ENCODE measurements at places on chromosomes 4 and X. TPM values are rescaled to one million over a fixed set of nuclear protein-coding genes. Genes with fewer than 3 reads are reported as not detected.
A peak's percentile ranks its signal among the peaks of the same experiment; 100 is the strongest.

DNA sequence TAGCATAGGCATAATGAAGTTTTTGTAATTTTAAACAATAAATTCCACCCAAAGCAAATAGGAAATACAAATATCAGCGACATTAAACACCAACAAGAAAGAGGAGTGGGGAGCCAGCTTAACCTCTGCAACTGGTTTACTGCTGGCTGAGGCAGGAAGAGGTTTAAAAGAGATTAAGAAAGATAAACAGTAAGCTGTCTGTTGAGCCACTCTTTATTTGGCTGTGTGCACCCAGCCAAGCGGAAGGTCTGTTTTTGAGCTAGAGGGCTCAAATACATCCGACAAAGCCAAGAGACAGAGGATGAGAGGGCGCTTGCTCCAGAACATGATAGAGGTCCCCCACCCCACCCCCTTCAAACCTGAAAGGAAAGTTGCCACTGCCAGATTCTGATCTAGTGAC lies 191.4 kb downstream of the MGST2 start:
- no peak for DNase-seq

GRCh38 chr4:175090116-175090515 lies 172.0 kb downstream of the ADAM29 start:
- no peak for DNase-seq

- DNase-seq, result no peak
Observed at GRCh38 chrX:134244043-134244442, 7.1 kb downstream of the CCDC160 start.

GRCh38 chr4:130249002-130249401 lies 1153.0 kb downstream of the C4orf33 start:
- no peak for DNase-seq

- DNase-seq, result no peak
Observed at GRCh38 chr4:115053313-115053712, 60.1 kb downstream of the NDST4 start.

DNA sequence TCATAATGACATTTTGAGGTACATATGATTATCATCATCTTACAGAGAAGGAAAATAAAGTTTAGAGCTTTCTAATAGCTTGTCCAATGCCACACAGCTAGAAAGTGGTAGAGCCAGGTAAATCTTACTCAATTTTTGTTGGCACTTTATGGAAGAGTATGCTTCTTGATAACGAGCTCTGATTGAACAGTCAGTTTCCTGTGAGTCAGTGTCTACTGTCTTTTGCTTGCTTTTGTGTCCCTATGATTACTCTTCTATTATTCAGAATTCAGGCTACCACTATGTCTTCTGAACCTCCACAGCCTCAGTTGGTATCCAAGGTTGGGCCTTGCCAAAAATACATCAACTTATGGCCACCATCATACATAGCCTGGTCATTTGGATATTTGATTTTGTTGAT lies 2.6 kb downstream of the FAAH2 start:
- no peak for DNase-seq

GRCh38 chr4:38510201-38510600 lies 153.8 kb upstream of the KLF3 start:
- DNase-seq, result no peak

DNA sequence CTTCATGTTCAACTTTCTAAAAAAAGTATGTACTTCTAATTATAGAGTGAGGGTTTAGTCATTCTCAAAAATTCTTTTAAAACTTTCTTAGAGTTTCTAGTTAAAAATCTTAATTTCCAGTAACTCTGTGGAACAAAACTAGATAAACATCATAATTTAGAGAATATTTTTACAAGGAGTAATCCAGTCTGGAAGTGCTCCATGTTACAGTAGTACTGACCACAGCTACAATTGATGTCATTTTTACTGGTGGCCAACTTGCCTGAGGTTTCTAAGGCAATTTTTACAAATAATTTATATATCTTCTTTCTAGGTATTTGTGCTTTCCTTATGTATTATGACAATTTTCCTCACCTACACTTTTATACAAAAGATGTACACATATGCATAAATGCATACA lies 490.4 kb downstream of the CENPC start:
- no peak for DNase-seq

DNA sequence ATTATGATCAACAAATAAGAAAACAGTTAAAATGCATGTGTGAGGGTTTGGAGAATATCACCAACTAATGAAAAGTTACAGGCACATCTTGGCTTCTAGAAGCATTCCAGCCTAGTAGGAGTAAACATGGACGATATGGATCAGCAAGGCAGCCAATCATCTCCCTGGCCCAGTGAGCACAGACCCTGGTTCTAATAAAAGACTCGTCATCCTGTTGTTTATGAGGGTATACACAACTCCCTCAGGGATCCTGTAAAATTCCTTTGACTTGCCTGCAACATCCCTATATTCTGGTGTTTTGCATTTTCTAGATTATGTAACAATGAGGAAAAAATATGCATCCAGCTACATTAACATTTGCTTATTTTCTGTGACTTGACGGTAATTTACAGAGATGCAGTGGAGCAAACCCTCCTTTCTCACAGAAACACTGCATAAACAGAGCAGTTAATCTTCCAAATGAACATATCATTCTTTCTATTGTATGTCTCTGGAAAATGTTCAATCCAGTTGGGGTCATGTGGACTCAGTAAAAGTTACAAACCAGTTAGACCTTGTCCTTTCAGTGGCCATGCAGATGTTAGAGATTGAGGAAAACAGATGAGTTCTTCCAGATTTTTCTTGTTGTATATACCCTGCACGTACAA lies 88.9 kb upstream of the NDP start:
- no peak for DNase-seq

- no peak for DNase-seq
Observed at GRCh38 chrX:146041741-146042140, 224.1 kb downstream of the SLITRK2 start.

GRCh38 chr4:154559141-154559493 lies 3.7 kb upstream of the FGB start:
- DNase-seq, result no peak

DNA sequence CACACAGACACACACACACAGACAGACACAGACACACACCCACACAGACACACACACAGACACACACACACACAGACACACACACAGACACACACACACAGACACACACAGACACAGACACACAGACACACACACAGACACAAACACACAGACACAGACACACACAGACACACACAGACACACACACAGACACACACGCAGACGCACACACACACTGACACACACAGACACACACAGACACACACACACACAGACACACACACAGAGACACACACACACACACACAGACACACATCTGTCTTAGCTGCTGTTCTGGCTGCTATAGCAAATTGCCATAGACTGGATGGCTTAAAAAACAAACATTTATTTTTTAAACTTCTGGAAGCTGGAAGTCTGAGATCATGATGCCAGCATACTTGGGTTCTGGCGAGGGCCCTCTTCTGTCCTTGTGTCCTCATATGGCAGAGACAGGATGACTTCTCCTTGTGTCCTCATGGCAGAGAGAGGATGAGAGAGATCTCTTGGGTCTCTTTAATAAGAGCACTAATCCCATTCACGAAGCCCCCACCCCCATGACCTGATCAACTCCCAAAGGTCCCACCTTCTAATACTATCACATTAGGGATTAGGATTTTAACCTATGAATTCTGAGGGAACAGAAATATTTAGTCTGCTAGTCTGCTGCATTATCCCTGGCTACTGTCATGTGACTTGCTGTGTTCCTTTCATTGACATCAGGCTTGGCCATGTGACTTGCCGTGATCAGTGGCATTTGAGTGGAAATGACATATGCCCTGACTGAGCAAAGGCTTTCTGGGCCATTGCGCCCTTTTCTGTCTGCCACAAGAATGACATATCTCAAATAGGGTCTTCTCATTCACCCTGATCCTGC lies 32.7 kb upstream of the RASGEF1B start:
- no peak for DNase-seq

DNA sequence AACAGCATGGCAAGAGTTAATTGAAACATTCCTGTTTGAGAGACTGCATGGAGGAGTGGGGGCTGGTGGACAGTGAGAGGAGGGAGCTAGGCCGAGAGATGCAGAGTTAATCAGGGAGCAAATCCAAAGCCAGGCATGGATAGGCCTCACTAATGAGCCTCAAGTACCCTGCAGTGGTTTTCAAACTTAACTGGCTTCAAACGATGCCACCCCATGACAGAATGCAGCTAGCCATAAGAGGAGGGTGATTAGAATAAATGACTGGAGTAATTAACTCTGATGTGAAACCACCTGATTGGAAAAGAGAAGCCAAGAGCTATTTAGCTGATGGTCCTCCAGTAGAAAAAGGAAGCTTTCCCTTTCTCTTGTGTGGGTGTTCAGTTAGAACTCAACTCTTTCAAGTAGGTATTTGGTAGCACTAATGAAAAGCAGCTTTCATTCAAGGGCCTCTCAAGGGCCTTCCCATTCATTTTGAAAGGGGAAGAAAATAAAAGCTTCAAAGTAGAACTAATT lies 215.4 kb upstream of the MAB21L2 start:
- DNase-seq, result no peak

DNA sequence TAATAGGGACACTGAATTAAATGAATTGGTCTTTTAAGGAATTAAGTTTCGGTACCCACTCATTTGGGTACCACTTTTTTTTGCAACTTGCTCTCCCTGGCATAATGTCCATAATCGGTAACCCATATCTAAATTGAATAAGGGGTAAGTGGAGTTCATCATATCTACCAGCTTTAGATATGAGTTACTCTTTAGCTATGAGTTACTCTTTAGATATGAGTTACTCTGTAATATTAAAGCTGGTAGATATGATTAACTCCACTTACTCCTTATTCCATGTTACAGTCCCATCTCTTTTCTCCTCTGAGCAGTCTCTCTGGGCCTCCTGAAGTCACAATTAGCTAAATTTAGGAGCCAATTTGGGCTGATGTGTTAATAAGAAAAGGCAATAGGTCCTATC lies 85.7 kb downstream of the TEX13C start:
- DNase-seq, result no peak

GRCh38 chr4:126137782-126138170 lies 823.0 kb downstream of the FAT4 start:
- no peak for DNase-seq

- DNase-seq, result no peak
Observed at GRCh38 chr4:123667496-123667895, 270.9 kb downstream of the SPRY1 start.

DNA sequence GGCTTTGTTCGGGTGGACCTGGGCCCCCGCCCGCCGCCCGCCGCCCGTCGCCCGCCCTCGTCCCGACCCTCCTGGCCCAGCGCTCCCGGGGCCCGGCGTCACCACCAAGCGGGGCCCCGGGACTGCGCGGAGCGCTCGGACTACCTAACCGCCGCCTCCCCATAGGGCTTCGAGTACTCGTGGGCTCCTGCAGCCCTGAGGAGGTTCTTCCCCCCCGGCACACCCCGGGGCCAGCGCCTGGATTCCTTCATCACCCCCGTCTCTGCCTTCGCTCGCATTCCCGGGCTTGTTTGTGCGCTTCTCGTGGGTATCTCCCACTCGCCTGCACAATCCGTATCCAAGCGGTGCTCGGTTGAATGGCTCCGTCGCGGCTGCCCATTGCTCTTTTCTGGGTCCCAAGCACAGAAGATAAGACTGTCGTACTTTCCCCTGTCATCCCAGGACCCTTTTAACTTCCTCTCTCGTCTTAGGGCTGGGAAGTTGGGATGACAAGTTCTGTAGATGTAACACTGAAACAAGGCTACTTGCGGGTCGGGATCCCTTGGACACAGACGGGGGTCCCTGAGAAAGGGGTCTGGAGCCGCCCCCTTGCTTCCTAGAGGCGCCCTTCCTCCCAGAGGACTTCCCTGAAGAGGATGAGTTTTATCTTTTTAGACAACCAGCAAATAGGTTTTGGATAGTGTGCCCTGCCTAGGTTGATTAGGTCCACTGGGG lies 565 bp downstream of the MOB1B start:
- DNase-seq, result peak; percentile 74

- DNase-seq, result no peak
Observed at GRCh38 chr4:3724319-3725231, 41.6 kb upstream of the ADRA2C start.

DNA sequence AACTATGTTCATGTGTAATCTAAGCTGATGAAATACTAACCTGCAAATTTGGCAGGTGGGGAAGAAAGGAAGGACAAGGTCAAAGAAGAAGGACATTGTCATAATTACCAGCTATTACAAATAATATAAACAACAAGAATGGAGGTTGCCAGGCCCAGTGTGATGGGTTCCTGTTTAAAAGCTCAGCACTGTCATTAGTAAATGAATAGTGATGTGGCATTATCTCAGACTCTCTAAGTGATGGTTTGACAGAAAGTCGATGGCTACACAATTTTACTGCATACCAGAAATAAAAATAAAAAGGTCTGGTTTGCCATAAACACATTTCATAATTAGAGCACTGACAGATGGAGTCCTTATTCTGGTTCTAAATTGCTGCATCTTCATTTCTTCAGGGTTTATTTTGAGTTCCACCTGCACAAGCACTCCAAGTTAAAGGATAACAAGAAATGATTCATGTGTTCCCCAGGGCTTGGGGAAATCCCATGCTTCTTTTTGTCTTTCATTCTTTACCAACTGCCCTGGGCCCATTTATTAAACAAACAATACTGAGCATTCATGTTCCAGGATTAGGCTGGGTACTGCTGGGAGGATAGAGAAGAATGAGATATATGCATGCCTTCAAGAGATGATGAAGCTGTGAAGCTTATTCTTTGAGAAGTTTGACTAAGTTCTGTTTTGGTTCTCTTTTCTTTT lies 367.8 kb upstream of the RASGEF1B start:
- DNase-seq, result no peak

- no peak for DNase-seq
Observed at GRCh38 chrX:111264385-111264784, 5.9 kb downstream of the CAPN6 start.

- no peak for DNase-seq
Observed at GRCh38 chr4:142378179-142378578, 467.9 kb downstream of the INPP4B start.

- no peak for DNase-seq
Observed at GRCh38 chr4:152877868-152878267, 58.3 kb upstream of the FHDC1 start.

- DNase-seq, result no peak
Observed at GRCh38 chr4:22485737-22486136, 30.1 kb downstream of the ADGRA3 start.

- DNase-seq, result no peak
Observed at GRCh38 chr4:113947484-113947883, 32.0 kb downstream of the ARSJ start.

TMPRSS11D gene
- not detected for total RNA-seq

FAM184B gene
- total RNA-seq, result not detected

TBC1D8B gene
- total RNA-seq, result 8.7 TPM

TKTL2 gene
- total RNA-seq, result not detected

SORCS2 gene
- 7.1 TPM for total RNA-seq

PGAM4 gene
- not detected for total RNA-seq

AREG gene
- 1.7 TPM for total RNA-seq

PPP4R3C gene
- total RNA-seq, result not detected

ZFP92 gene
- 1.4 TPM for total RNA-seq
